ENCODE measurements at places on chromosomes 7 and 10. TPM values are rescaled to one million over a fixed set of nuclear protein-coding genes. Genes with fewer than 3 reads are reported as not detected.

Gene OR2A12
- 0.04 TPM for polyA plus RNA-seq

Gene EGR2
- polyA plus RNA-seq, result 2.0 TPM

Gene LBX1
- polyA plus RNA-seq, result 0.03 TPM

Gene PDAP1
- 171 TPM for polyA plus RNA-seq
